ENCODE measurements at places on chromosomes 13 and 19. TPM values are rescaled to one million over a fixed set of nuclear protein-coding genes. Genes with fewer than 3 reads are reported as not detected.

TNNI3 gene
- polyA plus RNA-seq = 1.7 TPM

PNMA8B gene
- polyA plus RNA-seq = 0.67 TPM

JSRP1 gene
- 0.37 TPM for polyA plus RNA-seq

ZSCAN4 gene
- polyA plus RNA-seq = not detected

ICAM5 gene
- 0.34 TPM for polyA plus RNA-seq

NOVA2 gene
- 0.95 TPM for polyA plus RNA-seq

ZNF729 gene
- polyA plus RNA-seq = not detected

SIAH3 gene
- 0.41 TPM for polyA plus RNA-seq

NALCN gene
- polyA plus RNA-seq = 0.43 TPM

DPY19L3 gene
- 4.7 TPM for polyA plus RNA-seq

LYL1 gene
- 8.5 TPM for polyA plus RNA-seq

KCNN1 gene
- 0.37 TPM for polyA plus RNA-seq

GRK1 gene
- polyA plus RNA-seq = not detected

PRR12 gene
- polyA plus RNA-seq = 4.9 TPM

KLF1 gene
- not detected for polyA plus RNA-seq

NBEA gene
- 4.7 TPM for polyA plus RNA-seq

C19orf73 gene
- polyA plus RNA-seq = 3.9 TPM

KLHL1 gene
- polyA plus RNA-seq = 0.13 TPM

TNFSF9 gene
- polyA plus RNA-seq = 0.62 TPM

SMIM44 gene
- polyA plus RNA-seq = not detected

HIPK4 gene
- not detected for polyA plus RNA-seq

CIC gene
- 18.8 TPM for polyA plus RNA-seq

ZNF814 gene
- polyA plus RNA-seq = 26.7 TPM

VMAC gene
- 2.3 TPM for polyA plus RNA-seq

OR10H5 gene
- polyA plus RNA-seq = not detected

ZNF541 gene
- 0.86 TPM for polyA plus RNA-seq

PSG11 gene
- not detected for polyA plus RNA-seq
